Neural crest cell (in vitro differentiated cells): ENCODE measurements at places on chromosomes 2 and 18. TPM values are rescaled to one million over a fixed set of nuclear protein-coding genes. Genes with fewer than 3 reads are reported as not detected.

The SLC8A1 gene
- total RNA-seq, result 4.2 and 4.7 TPM in 2 replicates

The TMEM178A gene
- 12.0 and 12.3 TPM in 2 replicates for total RNA-seq

The INPP5D gene
- 0.28 and 0.30 TPM in 2 replicates for total RNA-seq

The SNTG2 gene
- 0.36 and 0.47 TPM in 2 replicates for total RNA-seq

The BMP10 gene
- total RNA-seq, result not detected in 2 replicates

The GPR39 gene
- 0.25 and 0.35 TPM in 2 replicates for total RNA-seq

The CRYGD gene
- total RNA-seq, result not detected in 2 replicates

The ERFE gene
- 2.6 and 2.8 TPM in 2 replicates for total RNA-seq

The GRP gene
- not detected in 2 replicates for total RNA-seq

The PDCD1 gene
- not detected in 2 replicates for total RNA-seq

The EFR3B gene
- 40.7 and 41.2 TPM in 2 replicates for total RNA-seq

The SERPINB4 gene
- not detected in 2 replicates for total RNA-seq

The ELOA2 gene
- not detected in 2 replicates for total RNA-seq

The PARD6G gene
- 28.0 and 28.3 TPM in 2 replicates for total RNA-seq

The SCYGR4 gene
- total RNA-seq, result not detected in 2 replicates

The IL36RN gene
- total RNA-seq, result not detected in 2 replicates

The DOK6 gene
- total RNA-seq, result 3.6 and 4.0 TPM in 2 replicates

The ARHGAP25 gene
- 2.5 and 3.0 TPM in 2 replicates for total RNA-seq

The SNORC gene
- 2.8 and 3.0 TPM in 2 replicates for total RNA-seq

The ONECUT2 gene
- 8.2 and 10.8 TPM in 2 replicates for total RNA-seq

The PJVK gene
- total RNA-seq, result 5.8 and 6.2 TPM in 2 replicates

The NXPH2 gene
- 3.6 and 4.1 TPM in 2 replicates for total RNA-seq

The MATN3 gene
- 1.3 and 1.9 TPM in 2 replicates for total RNA-seq

The ABCG5 gene
- total RNA-seq, result not detected in 2 replicates

The FBXO41 gene
- total RNA-seq, result 3.7 and 4.5 TPM in 2 replicates

The ACMSD gene
- total RNA-seq, result not detected in 2 replicates

The DSG1 gene
- not detected in 2 replicates for total RNA-seq

The UNC80 gene
- total RNA-seq, result 2.5 and 2.8 TPM in 2 replicates

The RGPD6 gene
- total RNA-seq, result 9.5 and 25.7 TPM in 2 replicates

The REG1A gene
- total RNA-seq, result not detected in 2 replicates

The RND3 gene
- 49.7 and 54.3 TPM in 2 replicates for total RNA-seq

The PRKAG3 gene
- total RNA-seq, result not detected in 2 replicates

The GNLY gene
- not detected in 2 replicates for total RNA-seq

The KCNK3 gene
- total RNA-seq, result 0.58 and 0.68 TPM in 2 replicates

The LIMS2 gene
- 7.6 and 8.8 TPM in 2 replicates for total RNA-seq

The DRC1 gene
- total RNA-seq, result 0.30 and 0.45 TPM in 2 replicates

The TEKT4 gene
- not detected in 2 replicates for total RNA-seq

The TRMT61B gene
- total RNA-seq, result 21.8 and 22.6 TPM in 2 replicates

The GALNT3 gene
- 3.1 and 3.4 TPM in 2 replicates for total RNA-seq

The DCDC2C gene
- not detected in 2 replicates for total RNA-seq

The ZNF521 gene
- 86.1 and 87.9 TPM in 2 replicates for total RNA-seq

The MEIS1 gene
- 101 and 107 TPM in 2 replicates for total RNA-seq

The CREG2 gene
- total RNA-seq, result 0.63 TPM in 1 of 2 replicates, not detected in the other

The VIL1 gene
- not detected in 2 replicates for total RNA-seq

The STK39 gene
- 26.5 and 28.2 TPM in 2 replicates for total RNA-seq

The KIF3C gene
- 50.9 and 56.2 TPM in 2 replicates for total RNA-seq

The AOX1 gene
- total RNA-seq, result 2.8 and 4.3 TPM in 2 replicates

The SLC19A3 gene
- total RNA-seq, result 0.54 and 1.1 TPM in 2 replicates
